Tongue (tissue), 3 donors: ENCODE measurements at places on chromosomes 5 and 9. TPM values are rescaled to one million over a fixed set of nuclear protein-coding genes. Genes with fewer than 3 reads are reported as not detected.

DNA sequence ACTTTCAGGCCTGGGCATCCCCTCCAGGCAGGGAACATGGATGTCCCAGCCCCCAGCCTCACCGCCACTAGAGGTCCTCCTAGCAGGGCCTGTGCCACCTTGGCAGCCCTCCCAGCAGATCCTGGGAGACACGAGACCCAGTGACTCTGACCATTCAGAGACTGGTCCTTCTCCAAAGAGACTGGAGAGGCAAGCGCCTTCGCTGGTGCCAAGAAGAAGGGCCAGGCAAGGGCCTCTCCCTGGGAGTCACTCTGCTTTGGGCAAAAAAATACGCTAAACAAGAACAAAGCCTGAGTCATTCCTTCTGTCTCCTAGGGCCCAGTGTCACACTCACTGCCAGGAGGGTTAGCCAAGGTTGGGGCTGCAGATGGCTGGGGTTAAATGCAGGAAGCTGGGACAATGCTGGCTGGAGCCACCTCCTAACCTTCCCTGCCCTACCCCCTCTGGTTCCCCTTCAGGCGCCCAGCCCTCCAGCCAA is 35.3 kb upstream of the SMIM23 start:
- DNase-seq, result no peak

DNA sequence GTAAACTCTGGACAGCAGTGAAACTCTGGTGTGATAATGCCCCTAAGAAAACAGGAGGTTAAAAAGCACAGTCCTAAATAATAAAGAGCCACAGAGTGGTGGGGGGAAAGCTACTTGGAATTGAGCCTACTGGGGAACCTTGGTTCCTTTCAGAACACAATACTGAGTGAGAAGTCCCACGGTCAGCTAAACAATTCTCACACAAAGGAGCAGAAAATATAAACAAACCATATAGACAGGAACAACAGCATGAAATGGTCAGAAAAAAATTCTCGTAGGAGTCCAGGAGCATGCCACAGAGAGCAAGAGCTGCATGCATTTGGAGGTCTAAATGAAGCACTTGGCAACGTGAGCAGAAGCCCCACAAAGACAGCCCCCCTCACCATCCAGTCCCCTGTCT is 56.0 kb downstream of the TEK start:
- DNase-seq, result peak; percentile 26

DNA sequence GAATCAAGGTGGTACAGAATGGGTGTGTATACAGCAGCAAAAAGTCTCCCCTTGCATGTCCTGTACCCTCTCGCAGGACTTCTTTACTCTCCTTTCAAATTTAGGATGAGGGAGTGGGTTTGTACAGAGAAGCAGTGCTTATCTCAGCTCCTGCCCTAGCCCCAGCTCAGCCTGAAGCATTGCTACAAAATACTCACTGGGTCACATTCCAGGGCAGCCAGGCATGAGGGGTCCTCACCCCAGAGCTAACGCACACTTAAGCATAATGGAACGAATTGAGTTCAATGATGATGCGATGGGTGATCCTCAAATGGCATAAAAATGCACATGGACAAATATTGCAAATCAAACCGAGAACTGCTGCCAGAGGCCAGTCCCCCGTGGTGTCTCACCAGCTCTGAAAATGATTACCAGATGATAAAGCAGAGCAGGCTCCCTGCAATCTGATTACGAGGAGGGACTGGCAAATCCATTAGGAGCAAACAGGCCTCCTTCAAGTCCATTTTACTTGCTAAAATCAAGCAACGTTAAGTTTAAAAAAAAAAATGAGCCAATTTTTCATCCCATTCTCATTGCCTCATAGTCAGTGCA is 231.6 kb upstream of the TAS2R1 start:
- no peak for DNase-seq

DNA sequence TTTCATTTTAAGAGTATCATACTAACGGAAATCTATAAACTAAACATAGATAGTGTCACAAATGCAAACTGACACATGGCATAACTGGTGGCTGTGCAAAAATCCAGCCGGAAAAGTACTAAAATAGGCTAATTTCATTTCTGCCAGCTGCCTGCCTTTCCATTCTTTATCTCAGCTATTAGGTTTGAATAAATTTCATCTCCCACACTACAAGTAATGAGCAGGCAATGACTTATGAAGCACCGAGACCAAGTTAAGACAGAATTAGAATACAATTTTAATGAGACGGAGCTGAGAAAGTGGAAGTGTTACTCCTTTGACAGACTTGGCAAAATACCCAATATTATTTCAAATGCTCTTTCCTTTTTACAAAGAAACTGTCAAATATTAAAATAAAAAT is 258.8 kb upstream of the ZNF608 start:
- no peak for DNase-seq

Gene GARIN3
- not detected for total RNA-seq
